Sciatic nerve (tissue), 2 donors: ENCODE measurements at places on chromosomes 12 and 14.

GRCh38 chr14:74333909-74334308, 14.4 kb upstream of the VRTN start:
- DNase-seq = no peak

DNA sequence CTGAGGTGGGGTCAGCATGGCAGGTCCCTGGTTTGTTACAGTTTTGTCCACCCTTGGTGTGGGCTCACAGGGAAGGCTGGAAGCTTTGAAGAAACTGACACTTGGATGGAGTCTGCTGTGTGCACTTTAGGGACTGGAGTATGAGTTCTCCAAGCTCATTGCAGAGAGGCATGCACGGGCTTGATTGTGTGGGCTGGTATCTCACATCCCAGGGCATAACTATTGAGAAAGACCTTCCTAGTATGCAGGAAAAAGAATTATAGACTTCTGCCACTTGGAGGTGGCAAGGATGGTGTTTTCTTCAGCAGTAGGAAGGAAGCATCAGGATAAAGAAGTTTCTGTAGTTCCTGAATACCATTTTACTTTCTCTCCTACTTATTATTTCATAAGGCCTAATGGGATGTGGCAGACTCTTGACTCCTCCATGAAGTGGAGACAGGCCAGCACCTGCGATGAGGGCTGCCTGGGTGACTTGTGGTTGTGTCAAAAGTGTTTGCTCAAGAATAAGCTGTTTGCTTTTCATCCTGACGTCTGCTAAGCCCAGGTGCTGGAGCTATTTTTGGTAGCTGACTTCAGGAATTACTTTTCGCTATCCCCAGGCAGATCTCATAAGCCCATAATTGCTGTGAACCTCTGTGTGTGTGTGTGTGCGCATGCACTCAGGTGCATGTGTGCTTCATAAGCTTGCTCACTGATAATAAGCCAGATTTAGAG, 125.8 kb downstream of the KTN1 start:
- DNase-seq = no peak

DNA sequence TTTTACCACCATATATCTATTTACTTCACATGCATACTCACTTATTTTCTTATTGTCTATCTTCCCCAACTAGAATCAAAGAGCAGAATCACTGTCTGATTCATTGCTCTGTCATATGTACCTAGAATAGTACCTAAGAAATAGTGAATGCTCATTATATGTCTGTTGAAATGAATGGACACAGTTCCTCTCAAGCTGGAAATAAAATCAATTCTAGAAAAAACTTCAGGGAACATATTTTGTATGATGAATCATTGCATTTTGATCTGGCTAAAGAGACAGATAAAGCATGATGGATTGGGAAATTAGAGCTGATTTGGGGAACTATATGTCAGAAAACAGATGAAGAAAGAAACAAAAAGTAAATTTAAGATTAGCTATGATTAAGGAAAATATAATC, 623.3 kb downstream of the C12orf50 start:
- DNase-seq = no peak

GRCh38 chr12:111444314-111444924, 38.7 kb downstream of the SH2B3 start:
- DNase-seq = no peak

DNA sequence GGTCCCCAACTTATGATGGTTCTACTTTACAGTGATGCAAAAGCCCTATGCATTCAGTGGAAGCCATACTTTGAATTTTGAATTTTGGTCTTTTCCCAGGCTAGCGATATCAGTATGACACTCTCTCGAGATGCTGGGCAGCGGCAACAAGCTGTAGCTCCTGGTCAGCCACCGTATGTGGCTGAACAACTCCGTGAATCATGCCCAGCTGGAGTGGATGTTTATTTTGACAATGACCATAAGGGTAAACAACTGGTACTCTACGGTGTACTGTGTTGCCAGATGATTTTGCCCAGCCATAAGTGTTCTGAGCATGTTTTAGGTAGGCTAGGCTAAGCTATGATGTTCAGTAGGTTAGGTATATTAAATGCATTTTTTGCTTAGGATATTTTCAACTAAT, 8.2 kb upstream of the ZNF410 start:
- DNase-seq = no peak

DNA sequence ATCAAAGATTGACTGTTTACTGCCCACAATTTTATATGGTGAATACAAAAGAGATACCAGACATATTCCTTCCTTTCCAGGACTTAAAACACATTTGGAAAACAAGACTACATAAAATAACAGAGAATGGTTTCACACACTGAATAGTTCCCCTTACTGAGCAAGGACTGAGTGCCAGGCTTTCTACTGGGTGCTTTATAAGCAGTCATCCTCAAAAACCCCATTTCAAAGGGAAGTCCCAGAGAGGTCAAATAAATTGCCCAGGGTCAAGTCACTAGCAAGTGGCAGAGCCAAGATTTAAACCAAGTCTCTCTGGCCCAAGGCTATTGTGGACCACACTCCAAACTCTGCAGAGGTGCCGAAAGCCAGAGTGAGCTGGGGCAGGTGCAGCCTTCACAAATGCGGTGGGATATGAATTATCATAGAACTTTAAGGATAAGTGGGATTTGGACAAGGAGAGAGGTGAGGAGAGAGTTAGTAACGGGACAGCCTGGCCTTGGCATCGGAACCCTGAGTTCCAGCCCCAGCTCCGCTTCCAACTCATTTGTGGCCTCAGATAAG, 9.1 kb upstream of the RPAP3 start:
- no peak for DNase-seq

- no peak for DNase-seq
Measured at GRCh38 chr12:43169115-43169681, 382.8 kb downstream of the ADAMTS20 start.

DNA sequence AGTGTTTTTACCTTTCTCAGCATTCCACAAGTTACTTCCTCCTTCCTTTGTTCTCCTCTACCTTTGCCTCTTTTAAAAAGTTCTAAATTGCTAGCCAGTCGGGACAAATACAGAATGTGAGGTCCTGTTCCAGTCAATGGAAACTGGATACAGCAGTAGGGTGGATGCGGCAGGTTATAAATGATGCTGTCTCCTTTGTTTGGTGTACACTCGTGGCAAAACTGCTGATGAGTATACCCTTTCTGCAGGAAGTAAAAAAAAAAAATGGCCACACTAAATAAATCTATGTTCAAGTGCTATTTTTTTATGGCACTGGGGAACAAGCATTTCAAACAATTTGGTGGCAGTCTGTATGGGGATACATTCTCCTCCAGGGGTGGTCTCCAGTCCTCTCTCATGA, 27.5 kb downstream of the KLRK1 start:
- no peak for DNase-seq

DNA sequence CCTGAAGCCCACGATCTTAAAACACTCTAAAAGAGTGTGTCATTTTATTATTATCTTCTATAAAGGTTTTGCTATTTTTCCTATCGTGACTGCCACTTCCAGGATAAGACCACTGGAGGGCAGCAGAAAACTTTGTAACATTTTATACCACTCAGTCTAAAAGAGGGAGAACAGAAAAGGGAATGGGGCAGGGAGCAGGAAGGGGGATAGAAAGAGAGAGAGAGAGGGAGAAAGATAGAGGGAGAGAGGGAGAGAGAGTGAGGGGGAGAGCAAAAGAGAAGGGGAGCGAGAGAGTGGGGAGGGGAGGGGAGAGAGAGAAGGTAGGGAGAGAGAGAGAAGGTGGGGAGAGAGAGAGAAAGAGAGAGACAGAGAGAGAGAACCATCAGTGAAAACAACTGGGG, 2.0 kb upstream of the ART4 start:
- DNase-seq = no peak
